ENCODE measurements at places on chromosomes 4 and X.

- no peak for DNase-seq
Observed at GRCh38 chrX:49075347-49075746, 1.5 kb upstream of the PRAF2 start.

DNA sequence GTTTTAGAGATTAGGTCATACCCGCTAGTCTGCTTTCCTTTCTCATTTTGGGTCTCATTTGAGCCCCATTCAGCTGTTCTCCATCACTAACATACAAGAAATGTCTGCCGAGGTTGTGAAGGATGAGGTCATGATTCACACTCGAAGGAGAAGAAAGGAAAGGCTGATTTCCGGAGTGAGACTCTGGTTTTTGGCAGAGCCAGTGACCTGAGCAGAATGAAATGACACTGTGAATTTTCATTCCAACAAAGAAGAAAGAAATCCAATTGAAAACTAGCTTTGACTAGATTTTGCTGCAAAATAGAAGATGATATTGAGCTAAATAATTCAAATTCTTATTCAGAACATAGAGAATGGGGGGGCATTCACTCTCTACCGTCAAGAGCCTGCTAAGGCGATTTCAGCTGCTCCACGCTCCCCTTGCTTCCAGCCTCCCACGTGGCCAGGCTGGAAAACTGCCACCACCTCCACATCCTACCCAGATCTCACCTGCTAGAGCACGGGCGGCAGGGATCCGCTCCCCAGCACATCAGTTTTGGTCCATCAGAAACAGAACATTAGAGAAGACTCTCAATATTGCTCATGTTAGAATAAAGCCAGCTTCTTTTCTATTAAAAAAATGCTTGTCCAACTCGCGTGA, 39.0 kb downstream of the F11 start:
- no peak for DNase-seq

DNA sequence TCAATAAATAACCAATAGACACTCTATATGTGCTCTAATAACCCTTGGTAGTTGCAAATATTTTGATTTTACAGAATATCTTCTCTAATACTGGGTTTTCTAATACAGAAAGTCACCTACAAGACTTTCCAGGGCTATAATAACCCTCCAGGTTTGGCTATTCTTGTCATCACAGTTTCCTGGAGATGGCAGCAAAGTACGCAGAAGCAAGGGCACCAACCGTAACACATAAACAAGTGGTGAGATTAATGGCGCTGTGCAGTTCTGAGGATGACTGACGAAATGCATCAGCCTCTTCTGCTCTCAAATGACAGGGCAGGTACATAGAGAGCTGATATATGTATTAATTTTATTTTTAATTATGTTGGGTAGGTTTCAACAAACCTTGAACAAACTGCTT, 122.4 kb downstream of the C4orf33 start:
- DNase-seq = peak; percentile 20

- no peak for DNase-seq
Observed at GRCh38 chrX:39677585-39677977, 420.2 kb downstream of the BCOR start.

DNA sequence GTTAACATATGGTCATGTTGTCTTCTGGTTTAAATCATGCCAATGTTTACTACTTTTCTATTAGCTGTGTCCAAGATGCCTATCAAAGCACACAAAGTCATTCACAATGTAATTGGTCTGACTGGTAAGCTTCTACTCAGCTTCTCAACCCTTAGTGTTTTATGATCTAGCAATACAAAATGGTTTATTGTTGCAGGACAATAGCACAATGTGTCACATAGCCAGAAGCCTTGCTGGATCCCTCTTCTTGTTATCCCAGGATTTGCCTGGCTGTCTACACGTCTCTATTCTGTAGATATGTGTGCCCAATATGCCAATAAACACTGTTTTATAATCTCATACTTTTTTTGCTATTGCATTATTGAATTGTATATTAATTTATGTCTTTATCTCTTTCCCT, 1111.0 kb upstream of the AGA start:
- no peak for DNase-seq

GRCh38 chrX:69109706-69110105, 55.5 kb downstream of the PJA1 start:
- DNase-seq = no peak

All from head of caudate nucleus (tissue), 42 donors.